ENCODE measurements at places on chromosomes 1 and 21.

- peak; percentile 76 for DNase-seq
These were observed 34.8 kb downstream of the RIMS3 start for GRCh38 chr1:40630488-40631223.

DNA sequence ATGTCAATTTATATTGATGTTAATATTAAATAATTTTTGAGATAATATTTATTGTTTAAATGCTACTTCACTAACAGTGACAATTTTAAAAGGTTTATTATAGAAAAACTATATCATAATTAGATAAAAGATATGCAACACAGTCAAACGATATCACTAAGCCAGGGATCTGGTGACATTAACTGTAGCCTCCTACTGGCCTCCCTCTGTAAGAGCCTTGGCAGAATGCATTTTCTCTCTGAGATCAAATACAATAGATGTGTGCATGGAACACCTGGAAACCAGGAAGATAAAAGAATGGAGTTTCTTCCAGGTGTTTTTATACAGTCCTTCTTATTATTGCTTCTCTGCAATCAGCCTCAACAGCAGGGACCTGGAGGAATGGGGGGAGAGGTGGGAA is 1762.1 kb downstream of the BRINP3 start:
- no peak for DNase-seq

DNA sequence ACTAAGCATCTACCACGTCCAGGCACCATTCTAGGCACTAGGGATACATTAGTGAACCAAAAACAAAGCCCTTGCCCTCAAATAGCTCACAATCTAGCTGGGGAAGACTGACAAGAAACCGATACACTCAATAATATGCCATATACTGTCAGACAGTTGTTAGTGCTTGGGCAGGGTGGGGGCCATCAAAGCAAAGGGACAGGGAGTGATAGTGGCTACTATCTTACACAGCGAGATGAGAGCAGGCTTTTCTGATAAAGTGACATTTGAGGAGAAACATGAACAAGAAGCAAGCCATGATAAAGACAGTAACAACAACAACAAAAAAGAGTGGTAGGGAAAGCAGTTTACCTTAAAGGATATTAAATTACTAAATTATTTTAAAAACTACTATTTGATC is 41.1 kb downstream of the ERO1B start:
- no peak for DNase-seq

DNA sequence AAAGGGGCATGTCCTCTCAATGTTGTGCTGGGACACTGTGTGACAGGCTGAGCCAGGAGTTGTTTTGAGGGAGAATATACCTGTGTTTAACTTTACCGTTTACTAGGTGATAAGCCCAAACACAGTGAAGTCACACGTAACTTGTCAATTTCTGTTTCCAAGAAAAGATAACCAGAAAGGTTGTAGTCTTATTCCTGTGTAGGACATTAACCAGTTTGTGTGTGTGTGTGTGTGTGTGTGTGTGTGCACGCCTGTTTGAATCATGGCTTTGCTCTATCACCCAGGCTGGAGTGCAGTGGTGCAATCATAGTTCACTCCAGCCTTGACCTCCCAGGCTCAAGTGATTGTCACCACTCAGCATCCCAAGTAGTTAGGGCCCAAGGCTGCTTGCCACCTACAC is 83.6 kb downstream of the MRPS6 start:
- no peak for DNase-seq

- DNase-seq: no peak
These were observed 90.8 kb downstream of the ZP4 start for GRCh38 chr1:237799762-237800474.

DNA sequence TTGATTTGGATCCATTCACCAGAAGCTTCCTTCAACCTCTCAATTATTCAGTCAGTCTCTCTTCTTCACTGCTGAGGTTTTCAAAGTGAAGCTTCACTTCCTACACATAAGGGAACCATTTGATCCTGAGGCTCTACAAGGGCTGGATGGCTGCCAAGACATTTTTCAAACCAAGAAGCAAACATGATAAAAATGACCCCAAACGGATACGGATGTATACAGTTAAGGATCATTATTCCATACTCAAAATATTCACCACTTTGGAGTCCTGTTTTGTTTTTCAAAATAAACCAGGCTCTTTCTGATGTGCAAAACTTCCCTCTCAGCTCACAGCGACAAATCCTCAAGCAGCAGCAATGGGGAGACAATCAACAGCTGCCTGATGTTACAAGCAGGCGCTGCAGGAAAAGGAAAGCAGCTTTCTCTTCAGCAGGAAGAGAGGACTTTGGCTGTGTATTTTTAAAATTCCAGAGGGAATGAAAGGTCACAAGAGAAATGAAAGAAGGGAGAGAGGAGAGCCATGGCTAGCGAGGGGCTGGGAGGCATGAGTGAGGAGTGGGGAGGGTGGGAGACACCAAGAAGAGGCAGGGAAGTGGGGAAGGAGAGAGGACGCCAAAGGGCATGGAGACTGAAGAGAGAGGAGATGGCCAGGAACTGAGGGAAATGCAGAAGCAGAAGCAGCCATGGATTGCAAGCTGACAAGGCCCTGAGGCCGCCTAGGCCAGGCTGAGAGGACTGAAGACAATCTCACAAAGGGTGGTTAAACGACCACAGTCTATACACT is 145.4 kb downstream of the SLC45A1 start:
- DNase-seq: peak; percentile 86

DNA sequence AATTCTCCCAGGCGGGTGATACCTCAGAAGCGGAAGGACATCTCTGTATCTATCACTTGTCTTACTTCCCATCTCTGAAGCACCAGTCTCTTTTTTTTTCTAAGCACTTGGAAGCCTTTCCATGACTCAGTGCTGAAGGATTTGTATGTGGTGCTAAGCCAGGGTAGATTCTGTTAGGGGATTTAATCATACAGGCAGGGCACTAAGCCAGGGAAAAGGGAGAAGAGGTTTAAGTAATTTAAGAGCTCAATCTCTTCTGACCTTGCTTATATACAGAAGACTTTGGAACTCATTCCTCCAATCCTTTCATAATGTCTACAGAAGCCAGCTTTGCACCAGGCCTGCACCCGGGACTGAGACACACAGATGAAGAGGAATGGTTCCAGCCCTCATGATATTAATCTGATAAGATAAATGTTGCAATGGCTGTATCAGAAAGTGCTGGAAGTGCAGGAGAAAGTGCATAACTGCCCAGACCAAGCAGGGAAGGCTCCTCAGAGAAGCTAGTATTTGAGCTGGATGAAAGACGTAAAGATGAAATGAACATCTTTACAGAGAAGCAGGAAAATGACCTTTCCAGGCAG is 11.0 kb downstream of the FAM163A start:
- DNase-seq: no peak

GRCh38 chr1:109133815-109134214 is 19.9 kb downstream of the ELAPOR1 start:
- DNase-seq: no peak

DNA sequence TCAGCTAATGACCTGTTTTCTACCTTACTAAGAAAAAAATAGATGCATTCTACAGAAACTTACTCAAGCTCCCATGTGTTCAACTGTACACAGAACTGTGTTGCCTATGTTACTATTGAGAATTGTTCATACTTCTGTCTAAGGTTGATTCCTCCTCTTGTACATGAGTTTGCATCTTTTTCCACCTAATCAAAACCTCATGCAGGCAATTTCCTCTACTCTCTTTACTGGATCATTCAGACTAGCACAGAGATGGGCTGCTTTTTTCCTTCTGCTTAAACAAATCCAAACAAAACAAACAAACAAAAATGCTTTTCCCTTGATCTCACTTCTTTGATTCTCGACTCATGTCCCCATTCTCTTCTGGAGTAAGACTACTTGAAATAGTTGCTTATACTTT is 58.8 kb upstream of the PTGFR start:
- no peak for DNase-seq

DNA sequence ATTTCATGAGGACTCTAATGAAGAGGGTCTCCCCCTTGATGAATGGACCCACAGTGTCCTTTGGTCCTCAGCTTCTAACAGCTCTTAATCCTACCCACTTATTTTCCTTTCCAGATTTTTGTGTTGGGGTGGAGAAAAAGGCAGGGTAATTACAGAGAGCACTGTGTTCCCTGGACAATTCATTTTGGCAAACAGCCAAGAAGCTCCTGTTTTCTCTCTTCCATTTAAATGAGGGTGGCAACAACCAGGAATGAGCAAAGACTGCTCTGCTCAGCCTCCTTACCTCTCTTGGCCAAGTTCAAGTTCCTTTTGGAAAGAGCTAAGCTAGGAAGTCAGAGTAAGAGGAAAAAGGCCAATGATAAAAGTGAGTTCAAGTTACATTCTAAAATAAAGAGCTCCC is 11.9 kb downstream of the XKR8 start:
- DNase-seq: no peak

GRCh38 chr1:60969971-60970509 is 112.3 kb upstream of the NFIA start:
- peak; percentile 90 for DNase-seq

GRCh38 chr21:44291078-44291935 is 5.6 kb downstream of the AIRE start:
- DNase-seq: no peak

GRCh38 chr21:37658817-37659458 is 257.3 kb downstream of the KCNJ6 start:
- peak; percentile 26 for DNase-seq

- no peak for DNase-seq
These were observed 46.5 kb downstream of the ZNHIT6 start for GRCh38 chr1:85661767-85662166.

DNA sequence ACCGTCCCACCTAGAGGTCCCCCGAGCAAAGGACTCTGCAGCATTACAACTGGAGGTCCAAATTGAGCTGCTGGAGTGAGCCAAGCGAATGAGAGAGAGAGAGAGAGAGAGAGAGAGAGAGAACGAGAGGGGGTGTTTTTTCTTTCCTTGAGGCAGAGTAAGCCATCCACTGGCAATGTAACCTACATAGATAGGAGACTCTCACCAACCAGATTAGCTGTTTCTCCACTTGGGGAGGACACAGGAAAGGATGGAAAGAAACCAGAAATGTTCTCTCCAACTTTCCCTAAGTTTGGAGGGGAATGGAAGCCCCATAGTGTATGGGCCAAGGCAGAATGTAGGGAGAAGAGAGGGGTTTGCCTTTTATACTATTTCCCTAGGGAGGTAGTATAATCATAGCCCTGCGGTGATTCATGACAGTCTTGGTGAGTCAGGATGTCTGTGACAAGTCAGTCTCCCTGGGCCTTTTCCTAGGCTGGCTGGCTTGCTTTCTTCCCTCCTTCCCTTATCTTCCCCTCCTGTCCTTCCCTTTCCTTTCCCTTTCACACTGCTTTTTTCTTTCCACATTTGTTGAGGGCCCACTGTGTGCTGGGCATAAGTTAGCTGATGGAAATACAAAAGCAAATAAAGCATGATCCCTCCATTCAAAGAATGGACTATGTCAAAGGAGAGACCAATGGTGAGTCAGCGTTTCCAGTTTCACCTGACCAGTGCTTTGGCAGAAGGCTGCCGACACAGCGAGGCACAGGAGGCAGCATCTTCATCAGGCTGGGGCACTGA is 7.1 kb downstream of the FNDC7 start:
- DNase-seq: no peak

GRCh38 chr1:209383422-209383821 is 200.1 kb upstream of the CAMK1G start:
- DNase-seq: no peak

GRCh38 chr1:234149217-234149616 is 224.0 kb upstream of the COA6 start:
- DNase-seq: no peak

DNA sequence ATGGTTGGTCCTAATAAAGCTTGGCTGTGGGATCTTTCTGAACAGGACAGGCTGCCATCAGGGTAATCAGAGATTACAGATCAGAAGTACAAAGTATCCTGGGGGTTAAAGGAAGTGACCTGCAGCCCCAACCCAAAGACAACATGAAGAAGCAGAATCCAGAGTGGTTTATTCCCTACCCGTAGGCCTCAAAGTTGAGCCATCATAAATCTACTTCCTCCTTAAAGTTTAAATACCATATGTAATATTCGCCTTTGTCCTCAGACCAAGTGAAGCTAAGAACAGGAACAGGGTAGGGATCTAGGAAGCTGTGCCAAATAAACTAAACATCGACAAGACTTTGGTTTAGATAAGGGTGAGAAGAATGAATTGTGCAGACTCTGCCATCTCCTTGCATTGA is 15.9 kb upstream of the DHX9 start:
- DNase-seq: no peak

DNA sequence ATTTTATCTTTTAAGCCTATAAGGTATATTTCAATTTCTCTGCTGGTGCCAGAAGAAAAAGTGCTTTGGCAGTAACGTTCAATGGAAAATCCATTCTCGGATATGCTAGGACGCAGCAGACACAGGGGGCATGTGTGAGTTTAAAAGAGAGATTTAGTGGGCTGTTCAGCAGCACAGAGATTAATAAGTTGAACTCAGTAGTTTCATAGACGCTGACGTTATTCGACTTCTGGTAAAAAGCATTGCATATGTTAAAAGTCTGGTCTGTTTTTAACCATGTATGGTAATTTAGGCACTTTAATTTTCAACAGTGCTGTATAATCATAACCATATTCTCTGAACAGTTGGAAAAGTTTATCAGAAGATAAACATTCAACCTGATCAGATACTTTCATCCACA is 99.6 kb downstream of the ATP6V1G3 start:
- no peak for DNase-seq

DNA sequence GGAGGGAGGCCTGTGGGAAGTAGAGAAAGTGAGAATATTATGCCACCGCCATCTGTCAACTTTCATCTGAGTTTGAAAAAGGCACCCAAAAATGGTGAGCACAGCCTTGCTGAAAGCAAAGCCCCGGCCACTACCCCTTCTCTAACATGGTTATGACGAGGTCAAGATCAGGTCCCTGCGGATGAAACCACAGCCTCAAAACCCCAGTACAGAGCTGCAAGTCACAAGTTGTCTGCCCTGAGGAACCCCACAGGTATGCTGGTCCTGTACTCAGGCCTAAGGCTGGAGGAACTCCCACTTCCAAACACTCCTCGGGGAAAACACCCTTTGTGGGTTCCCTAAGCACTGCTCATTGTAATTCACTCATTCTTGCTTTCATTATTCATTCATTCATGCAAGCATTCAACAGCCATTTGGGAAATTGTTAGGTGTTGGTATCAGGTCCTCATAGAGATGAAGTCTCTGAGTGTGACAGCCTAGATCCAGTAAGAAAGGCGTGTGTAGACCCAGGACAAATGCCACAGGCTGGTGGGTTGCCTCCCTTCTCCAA is 216.6 kb upstream of the EDN2 start:
- no peak for DNase-seq

DNA sequence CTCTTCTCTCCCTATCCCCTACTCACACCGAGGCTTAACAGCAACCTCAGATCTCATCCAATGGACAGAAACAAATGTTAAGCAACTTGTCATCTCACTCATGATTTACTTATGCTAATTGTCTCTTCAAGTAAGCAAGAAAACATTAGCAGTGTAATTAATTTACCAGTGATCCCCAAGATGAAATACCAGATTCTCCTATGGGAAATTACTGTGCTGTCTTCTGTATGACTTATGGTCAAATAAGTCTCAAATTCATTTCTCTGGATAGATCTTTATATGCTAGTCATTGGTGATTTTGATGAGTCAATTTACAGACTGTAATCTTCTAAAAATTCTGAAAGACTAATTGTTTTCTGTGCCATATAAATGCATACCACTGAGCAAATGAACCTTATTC is 32.9 kb upstream of the L1TD1 start:
- no peak for DNase-seq
